ENCODE measurements at places on chromosomes 7 and 10.

DNA sequence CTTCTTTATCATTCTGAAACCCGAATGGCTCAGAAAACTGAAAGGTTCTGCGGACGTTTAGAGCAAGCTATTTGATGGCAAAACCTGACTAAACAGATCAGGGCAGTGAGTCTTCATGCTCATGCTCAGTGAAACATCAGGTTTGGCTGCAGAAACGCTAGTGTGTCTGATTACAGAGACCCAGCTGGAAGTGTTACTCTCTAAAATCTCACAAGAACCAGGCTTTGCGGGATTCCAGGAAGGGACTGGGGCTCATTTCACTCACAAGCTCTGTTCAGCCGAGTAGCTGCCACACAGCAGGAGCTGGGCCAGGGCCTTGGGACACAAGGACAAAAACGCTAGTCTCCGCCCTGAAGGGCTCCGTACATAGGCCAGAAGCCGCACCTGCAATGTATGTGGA, 2.9 kb downstream of the PITRM1 start:
- DNase-seq, result no peak

GRCh38 chr7:146096994-146097393, 19.6 kb upstream of the CNTNAP2 start:
- no peak for DNase-seq

GRCh38 chr10:116207690-116208089, 65.3 kb downstream of the GFRA1 start:
- no peak for DNase-seq

GRCh38 chr10:108358912-108359311, 1194.4 kb upstream of the SORCS1 start:
- no peak for DNase-seq

DNA sequence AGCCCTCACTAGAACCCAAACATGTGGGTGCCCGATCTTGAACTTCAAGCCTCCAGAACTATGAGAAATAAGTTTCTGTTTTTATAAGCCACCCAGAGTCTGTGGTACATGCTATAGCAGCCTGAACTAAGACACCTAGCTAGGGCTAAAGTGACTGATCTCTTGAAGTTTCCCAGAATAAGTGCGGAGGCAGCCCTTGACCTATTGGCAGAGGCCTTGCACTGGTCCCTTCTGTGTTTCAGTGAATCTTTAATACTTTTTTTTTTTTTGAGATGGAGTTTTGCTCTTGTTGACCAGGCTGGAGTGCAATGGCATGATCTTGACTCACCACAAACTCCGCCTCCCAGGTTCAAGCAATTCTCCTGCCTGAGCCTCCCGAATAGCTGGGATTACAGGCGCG, 85.1 kb downstream of the SVOPL start:
- no peak for DNase-seq

- DNase-seq, result no peak
Observed at GRCh38 chr7:131681961-131682360, 125.5 kb upstream of the PODXL start.

GRCh38 chr7:51647931-51648351, 331.3 kb upstream of the COBL start:
- DNase-seq, result no peak

- no peak for DNase-seq
Observed at GRCh38 chr10:83649471-83649870, 489.8 kb upstream of the GHITM start.

GRCh38 chr7:91892099-91892705, 11.7 kb upstream of the MTERF1 start:
- no peak for DNase-seq

DNA sequence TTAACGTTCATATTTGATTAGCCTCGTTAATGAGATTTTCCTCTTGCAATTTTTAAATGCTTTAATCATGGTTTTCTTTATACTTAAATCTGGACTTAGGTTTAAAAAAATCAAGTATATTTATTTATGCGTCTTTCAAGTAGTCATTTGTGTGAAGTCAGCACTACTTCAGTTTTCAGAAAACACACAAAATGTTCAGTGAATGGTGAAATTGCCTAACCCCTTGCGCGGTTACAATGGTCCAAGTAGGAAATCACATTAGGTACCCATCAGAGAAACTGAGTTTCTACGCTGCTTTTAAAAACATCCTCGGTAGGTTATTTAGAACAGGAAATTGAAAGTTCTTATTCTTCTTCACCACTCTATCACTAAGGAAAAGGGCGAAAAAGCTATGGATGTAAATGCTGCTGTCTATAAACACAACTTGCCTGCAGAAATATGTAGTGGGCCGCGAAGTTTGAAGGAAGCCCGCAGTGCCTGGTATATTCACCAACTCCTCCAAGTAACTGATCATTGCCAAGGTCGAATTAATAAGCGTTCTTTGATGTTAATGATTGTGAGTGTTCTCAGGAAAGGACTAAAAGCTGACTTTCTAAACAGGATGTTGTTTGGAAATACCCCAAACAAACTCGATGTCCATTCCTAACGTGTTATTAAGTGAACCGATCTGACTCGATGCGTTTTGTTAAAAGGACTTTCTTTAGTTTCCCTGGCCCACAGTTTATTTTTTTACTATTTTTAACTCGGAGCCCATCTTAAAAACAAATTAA, 1.0 kb downstream of the SYPL1 start:
- DNase-seq, result no peak

DNA sequence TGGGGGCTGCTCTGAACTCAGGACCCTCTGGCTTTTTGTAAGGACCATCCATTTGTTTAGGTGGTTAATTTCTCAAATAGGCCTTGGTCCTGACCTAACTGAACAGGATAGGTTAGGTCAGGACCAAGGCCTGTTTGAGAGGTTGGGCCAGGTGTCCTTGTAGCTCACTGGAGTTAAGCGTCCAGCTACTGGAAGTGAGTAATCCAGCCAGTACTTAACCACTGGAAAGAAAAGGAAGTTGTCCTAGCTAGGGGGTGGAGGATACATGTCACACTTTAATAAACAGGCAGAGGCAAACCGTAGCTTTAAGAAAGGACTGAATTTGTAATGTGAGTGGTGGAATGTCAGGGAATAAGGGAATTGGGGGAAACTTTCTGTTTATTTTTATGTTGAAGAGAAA, 96.0 kb downstream of the GPR85 start:
- DNase-seq, result no peak

- no peak for DNase-seq
Observed at GRCh38 chr7:139937715-139938114, 108.7 kb downstream of the TBXAS1 start.

- no peak for DNase-seq
Observed at GRCh38 chr10:16001581-16001980, 141.3 kb upstream of the MINDY3 start.

- DNase-seq, result no peak
Observed at GRCh38 chr10:77555591-77556212, 81.9 kb downstream of the KCNMA1 start.

DNA sequence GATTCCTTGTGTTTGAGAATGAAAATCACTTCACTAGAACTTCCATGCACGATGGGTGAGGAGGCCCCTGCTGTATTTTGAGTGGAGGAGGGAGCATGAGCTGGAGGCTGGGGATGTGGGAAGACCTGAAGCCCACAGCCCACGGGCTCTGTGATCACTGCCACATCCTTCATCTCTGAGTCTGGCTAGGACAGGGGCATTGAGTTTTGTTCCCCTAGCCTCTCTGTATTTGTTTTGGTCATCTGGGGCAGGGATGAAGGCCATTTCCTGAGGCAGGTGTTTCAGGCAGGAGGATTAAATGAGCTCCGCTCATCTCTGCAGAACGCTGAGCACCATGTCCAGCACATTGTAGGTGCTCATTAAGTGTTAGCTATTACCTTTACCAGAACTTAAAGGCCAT, 293.6 kb downstream of the GLRX3 start:
- DNase-seq, result no peak

GRCh38 chr10:124696446-124697392, 47.5 kb downstream of the FAM53B start:
- no peak for DNase-seq

DNA sequence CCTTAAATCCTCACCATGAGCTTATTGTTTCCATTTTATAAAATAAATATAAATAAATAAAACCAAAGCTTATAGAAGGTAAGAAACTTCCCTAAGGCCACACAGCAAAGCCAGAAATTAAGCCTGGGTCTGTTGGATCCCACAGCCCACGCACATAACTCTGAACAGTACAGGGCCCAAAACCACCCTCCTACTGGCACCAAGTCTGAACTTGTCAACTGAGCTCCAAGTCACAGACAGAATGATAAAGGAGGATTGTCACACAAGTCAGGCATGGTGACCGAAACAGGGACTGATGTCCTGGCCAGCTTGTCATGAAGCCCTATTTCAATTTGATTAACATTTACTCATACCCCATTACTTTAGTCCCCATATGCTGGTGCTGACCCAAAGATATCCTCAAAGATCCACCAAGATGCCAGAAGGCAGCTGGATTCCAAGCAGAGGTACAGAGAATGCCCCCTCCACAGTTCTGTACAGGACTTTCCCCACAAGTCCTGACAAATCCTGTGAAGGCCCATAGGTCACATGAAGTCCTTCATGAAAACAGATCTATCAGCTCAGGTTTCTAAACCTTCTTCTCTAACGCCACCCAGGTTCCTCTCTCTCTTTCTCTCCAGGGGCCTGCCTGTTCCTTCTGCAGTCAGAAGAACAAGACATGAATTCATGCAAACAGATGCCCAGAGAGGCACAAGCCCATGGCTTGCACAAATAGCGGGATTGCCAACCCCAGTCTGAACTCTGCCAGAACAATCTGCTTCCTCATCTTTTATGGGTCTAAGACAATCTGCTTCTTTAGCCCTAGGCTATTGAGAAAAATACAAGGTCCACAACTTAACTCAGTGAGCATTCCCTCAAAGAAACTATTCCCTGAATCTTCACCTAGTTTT, 60.9 kb downstream of the GLI3 start:
- DNase-seq, result no peak

- no peak for DNase-seq
Observed at GRCh38 chr7:78792006-78792405, 661.5 kb downstream of the MAGI2 start.

- DNase-seq, result no peak
Observed at GRCh38 chr7:106126170-106126938, 14.2 kb upstream of the SYPL1 start.

DNA sequence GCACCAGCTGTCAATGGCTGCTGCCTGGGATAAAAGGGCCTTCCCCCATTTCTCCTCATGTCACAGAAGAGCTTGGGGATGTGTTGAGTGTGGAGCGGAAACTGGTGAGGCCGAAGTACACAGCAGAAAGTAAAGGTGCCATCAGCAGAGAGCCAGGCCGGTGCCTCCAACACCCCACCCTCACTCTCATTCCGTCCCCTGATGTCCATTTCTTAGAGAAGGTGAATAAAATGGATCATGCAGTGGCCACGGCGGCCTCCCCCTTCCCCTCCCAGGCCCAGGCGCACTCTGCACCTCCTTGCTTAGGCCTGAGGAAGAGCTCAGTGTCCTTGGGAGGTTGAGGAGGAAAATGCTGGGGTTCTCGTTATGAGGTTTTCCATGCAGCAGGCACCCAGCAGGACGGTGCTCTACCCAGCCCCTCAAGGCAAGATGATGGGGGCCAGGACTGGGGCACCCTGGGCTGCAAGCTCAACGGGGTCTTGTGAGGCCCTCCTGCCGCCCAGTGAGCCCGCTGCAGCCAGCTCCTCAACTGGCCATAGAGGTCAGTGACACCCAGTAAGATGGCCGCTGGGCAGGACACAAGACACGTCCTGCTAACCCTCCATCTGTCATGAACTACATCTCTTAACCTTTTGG, 163.9 kb downstream of the ADARB2 start:
- no peak for DNase-seq

- DNase-seq, result no peak
Observed at GRCh38 chr7:19215412-19215811, 70.2 kb upstream of the FERD3L start.

GRCh38 chr7:40192036-40192435, 57.2 kb downstream of the SUGCT start:
- no peak for DNase-seq

GRCh38 chr7:68805159-68805558, 793.1 kb upstream of the AUTS2 start:
- DNase-seq, result no peak

GRCh38 chr10:33803248-33803647, 468.8 kb upstream of the NRP1 start:
- no peak for DNase-seq

- no peak for DNase-seq
Observed at GRCh38 chr7:141500608-141501007, 50.6 kb upstream of the AGK start.

DNA sequence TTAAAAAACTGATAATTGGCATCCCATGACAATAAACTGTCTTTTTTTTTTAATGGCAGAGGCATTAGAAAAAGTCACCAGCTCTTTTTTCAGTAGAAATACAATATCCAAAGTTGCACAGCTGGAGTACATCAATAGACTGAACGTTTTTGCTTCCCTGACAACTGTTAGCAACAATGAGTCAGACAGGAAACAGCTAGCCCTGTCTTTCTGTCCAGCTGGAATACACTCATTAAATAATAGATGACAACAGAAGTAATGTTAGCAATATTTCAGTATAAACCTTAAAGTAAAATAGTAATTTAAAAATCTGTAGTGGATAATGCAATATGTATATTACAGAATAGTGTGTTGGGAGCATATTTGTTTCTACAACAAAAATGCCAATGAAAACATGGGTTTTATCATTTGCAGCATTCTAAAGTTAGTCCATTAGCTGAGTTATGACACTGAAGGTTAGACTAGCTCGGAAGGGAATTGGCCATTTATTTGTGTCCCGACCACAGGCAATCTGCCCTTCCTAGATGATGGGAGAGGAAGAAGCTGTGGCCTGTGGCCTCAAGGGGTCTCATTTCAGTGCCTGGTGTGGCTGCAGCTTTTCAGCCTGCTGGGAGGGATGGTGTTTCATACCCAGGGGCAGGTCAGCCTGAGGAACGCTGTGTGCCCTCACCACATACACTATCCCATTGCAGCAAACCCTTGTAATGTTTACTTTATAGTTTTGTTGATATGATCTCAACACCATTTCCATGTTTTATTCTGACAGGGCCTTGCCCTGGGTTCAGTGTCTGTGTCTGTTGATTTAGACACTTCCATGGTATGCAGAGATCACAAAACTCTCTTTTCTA, 173.3 kb downstream of the SLC16A9 start:
- no peak for DNase-seq

DNA sequence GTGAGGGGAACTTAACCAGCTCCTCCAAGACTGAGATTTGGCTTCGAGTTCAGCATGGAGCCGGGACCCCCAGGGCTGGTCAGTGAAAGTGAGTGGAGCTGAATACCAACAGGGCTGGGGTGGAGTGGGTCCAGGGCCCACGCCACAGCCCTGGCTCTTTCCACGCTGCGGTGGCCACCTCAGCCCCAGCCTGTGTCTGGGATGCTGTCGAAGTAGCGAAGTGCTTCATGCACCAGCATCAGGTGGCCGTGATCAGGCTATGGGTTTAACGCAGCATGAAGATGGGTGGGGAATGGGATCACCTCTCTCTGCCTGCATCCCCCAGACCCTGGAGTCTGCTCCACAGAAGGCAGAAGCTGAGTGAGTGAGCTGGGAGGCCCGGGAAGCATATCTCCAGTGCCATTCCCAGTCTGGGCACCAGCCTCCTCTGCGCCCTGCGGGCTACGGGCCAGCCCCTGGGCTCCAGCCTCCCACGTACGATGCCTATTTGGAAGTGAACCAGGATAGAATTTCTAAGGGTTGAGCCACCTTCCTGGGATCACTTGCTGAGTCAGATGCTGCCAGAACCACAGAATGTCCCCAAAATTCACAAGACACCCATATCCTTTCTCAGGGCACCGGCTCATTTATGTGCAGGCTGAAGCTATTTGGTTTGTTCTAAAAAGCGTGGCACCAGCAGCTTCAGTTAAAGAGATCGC, 131.1 kb upstream of the CHST15 start:
- DNase-seq, result no peak
